Glutamatergic neuron (in vitro differentiated cells): ENCODE measurements at places on chromosomes 13 and 19. TPM values are rescaled to one million over a fixed set of nuclear protein-coding genes. Genes with fewer than 3 reads are reported as not detected.

The HS6ST3 gene
- total RNA-seq: 1.3 TPM

The FFAR1 gene
- total RNA-seq: not detected

The RPL28 gene
- total RNA-seq: 1,087 TPM

The PTPRH gene
- total RNA-seq: 7.4 TPM

The SH2D3A gene
- 0.32 TPM for total RNA-seq

The IZUMO2 gene
- total RNA-seq: not detected

The IL27RA gene
- not detected for total RNA-seq

The WDR87 gene
- total RNA-seq: not detected

The FAM124A gene
- 3.7 TPM for total RNA-seq

The AP1M2 gene
- 1.2 TPM for total RNA-seq

GRCh38 chr19:16030964-16031871 is 45.1 kb upstream of the TPM4 start:
- no peak for DNase-seq

- DNase-seq: no peak
Observed at GRCh38 chr13:98570929-98571372, 6.0 kb downstream of the STK24 start.

GRCh38 chr19:48244281-48244680 is 11.4 kb downstream of the CARD8 start:
- no peak for DNase-seq

- DNase-seq: no peak
Observed at GRCh38 chr19:29001597-29002245, 211.2 kb downstream of the UQCRFS1 start.

GRCh38 chr13:108060111-108060510 is 155.2 kb downstream of the LIG4 start:
- DNase-seq: no peak

DNA sequence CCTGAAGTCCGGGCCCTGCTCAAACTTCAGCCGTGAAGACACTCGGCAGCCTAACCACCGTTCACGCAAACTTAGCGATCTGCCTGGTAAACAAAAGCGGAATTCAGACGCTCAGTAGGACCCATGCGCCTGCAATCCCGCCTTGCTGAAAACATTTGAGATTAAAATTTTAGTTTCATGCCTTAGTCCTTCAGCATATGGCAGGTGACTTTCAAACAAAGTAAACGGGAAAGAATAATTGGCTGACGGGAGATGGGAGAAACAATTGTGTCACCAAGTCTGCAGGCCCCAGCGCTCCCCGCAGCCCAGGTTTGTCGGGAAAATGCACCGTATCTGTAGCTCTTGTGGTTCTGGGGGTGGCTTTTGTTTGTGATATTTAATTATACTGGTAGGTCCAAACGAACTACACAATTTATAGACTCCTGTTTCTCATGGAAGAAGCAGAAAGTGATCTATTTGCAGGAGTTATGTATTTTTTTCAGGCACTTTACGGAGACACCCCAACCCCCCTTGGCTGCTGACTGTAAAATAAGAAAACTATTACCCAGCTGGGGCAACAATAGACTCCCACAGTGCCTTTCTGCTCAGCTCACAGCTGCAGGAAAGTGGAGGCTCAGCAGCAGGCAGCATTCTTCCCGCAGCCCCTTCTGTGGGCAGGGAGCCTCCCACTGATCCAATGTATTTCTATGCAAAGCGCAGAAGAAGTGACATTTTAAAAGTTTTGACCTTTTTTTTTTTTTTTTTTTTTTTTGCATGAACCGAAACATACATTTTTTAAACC is 94.8 kb downstream of the SOX1 start:
- DNase-seq: no peak

GRCh38 chr13:90105849-90106496 is 1241.5 kb upstream of the MIR17HG start:
- no peak for DNase-seq

DNA sequence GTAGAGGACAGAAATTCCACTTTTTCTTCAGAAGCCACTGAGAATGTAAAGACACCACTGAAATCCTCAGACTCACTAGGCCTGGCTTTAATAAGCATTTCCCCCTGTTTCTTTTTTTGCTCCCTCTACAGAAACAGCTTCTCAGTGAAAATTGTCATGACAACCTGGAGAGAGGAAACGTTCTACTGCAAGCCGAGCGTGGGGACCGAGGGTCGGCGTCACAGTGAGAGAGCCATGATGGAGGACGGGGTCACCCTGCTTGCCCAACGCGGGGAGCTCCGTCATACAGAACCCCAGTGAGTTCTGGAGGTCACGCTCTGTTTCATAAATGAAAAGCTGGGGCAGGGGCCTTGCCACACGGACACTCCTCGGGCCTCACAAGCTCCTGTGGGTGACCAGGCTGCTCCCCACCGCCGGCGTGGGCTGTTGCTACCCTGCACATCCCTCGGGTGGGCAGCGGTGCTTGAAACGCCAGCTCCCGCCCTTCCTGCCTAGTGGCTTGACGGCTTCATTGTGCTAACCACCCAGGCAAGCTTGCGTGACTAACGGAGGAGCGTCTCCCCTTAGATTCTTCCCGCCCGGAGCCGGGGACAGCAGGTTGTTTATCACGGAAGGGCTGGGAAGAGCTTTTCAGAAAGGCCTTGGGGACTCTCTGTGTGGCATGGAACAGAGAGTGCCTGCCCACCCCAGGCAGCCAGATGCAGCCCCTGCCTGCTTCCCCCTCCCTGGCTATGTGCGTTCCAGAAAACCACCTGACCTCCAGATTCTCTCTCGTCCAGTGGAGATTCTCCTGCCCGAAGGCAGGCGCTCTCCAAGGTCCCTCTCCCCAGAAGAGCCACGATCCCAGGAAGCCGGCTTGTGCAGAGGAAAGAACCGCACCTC is 153.6 kb downstream of the KATNAL1 start:
- DNase-seq: no peak

- no peak for DNase-seq
Observed at GRCh38 chr19:49272204-49272603, 52.8 kb downstream of the SLC6A16 start.

DNA sequence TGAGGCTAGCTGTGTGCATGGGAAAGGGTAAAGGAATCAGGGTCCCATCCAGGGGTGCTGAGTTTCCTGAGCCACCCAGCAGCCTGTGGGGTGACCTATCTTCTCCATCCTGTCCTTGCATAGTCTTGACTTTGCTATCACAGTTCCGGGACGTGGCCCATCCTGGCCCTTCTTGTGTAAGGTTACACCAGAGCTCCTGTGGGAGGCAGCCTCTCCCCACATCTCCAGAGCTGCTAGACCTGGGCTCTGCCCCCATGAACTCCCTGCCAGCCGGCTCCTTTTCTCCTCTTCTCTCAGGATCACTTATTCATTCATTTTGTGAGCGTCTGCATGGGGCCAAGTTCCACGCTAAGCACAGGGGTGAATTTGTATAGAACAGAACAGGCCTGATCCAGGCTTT is 238.9 kb downstream of the TSHZ3 start:
- no peak for DNase-seq

DNA sequence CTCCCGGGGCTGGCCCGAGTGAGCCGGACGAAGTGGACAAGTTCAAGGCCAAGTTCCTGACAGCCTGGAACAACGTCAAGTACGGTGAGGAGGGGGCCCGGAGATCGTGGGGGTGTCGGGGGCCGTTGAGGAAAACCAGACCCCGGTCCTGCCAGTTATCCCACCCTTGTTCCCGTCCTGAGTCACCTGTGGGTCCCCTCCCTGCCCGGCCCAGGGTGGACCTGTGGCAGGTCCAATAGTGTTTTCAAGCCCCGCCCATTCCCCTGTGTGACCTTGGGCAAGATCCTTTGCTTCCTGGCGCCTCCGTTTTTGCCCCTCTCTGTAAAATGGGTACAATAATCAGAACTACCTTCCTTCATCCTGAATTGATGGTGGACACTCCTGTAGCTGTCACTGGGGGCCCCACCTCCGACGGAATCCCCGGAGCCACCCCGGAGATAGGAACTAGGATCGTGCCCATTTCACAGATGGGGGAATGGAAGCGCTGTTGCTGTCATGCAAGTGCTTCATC is 593 bp downstream of the ATG4D start:
- no peak for DNase-seq
